ENCODE measurements at places on chromosomes 1 and 21.

- DNase-seq, result no peak
These were observed 30.5 kb downstream of the TP53BP2 start for GRCh38 chr1:223815020-223815853.

- DNase-seq, result no peak
These were observed 7.2 kb downstream of the SLAMF1 start for GRCh38 chr1:160639652-160640051.

DNA sequence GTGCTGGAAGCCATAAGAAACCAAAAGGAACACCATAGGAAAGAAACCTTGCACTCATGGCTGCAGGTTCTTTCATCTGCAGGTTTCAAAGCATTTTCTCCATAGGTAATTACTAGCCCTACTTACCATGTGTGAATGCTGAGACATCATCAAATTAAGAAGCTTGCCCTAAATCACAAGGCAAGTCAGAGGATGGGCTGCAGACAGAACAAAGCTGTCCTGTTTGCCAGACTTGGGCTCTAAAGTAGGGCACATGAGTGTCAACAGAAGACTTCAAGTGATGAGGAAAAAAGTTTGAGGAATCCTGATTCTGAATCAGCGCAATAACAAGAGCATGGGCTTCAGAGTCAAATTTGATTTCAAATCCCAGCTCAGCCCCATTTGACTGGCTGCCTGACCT lies 5.8 kb upstream of the EPS15 start:
- DNase-seq, result no peak

- DNase-seq, result peak; percentile 60
These were observed 240.1 kb downstream of the DISC1 start for GRCh38 chr1:231866392-231867331.

- no peak for DNase-seq
These were observed 260.8 kb downstream of the SPATA17 start for GRCh38 chr1:217891966-217892365.

DNA sequence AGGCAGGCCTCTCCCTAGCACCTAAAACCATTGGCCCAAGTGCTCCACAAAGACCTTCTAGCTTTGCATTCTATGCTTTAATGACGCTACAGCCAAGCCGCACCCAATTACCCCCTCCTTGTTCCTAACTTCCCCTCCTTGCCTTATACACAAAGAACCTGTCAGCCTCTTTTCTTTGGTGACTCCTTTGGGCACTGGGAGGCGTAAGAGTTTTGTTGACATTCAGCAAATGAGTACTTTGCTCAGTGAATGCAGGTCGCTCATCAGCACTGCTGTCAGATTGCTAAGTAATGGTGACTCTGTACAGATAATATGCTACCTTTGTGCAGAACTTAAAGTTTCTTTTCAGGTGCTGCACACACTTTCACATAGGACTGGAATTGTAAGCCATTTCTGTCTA lies 187.6 kb upstream of the FAM78B start:
- no peak for DNase-seq

- peak; percentile 54 for DNase-seq
These were observed 252.5 kb downstream of the SDCCAG8 start for GRCh38 chr1:243508303-243508713.

GRCh38 chr1:191174298-191174697 lies 696.6 kb upstream of the BRINP3 start:
- DNase-seq, result no peak

DNA sequence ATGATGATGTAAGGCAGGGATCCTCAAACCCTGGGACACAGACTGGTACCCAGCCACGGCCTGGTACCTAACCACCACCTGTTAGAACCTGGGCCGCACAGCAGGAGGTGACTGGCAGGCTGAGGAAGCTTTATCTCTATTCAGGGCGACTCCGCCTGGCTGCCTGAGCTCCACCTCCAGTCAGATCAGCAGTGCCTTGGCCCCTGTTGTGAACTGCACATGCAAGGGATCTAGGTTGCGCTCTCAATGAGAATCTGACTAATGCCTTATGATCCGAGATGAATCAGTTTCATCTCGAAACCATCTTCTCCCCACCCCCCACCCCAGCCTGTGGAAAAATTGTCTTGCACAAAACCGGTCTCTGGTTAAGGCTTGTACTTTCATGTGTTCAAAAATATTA lies 4.2 kb downstream of the RNPC3 start:
- DNase-seq, result no peak

- DNase-seq, result no peak
These were observed 9.3 kb downstream of the CTH start for GRCh38 chr1:70420320-70420719.

- DNase-seq, result peak; percentile 78
These were observed 67.2 kb upstream of the RUNX3 start for GRCh38 chr1:24996983-24997893.

DNA sequence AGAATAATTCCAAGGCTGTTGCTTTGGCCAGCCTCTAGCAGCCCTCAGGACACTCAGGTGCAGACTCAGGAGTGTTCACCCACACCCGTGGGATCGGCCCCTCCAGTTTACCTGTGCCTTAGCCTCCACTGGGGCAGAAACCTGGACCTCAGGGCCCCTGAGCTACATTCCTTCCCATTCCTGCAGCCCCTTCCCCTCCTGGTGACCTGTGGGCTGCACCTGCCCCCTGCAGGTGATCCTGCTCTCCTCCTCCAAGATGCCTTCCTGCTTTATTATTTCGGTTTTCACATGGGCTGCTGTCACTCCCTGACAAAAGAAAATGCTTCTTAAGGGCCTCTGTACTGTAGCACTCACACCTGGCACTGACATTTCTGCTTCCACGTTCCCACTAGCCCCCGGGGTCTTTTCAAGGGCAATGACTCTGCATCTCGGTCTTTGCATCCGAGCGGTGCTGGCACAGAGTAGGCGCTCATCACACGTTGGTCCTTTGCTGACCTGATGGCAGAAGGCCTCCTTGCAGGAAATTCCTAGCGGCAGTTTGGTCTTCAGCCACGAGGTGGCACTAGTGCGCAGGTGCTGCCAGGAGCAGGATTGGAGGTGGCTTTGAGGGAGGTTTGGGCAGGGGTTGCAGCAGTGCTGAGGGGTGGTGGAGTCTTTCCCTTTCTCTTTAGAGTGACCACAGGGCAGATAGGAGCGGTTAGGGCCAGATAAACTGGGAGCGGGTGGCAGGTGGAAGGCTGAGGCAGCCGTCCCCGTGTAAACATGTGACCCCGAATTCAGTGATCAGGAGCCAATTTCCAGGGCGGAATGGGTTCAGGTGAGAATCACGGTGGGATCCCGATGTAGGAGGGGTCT lies 25.3 kb upstream of the ETV3 start:
- DNase-seq, result peak; percentile 74

DNA sequence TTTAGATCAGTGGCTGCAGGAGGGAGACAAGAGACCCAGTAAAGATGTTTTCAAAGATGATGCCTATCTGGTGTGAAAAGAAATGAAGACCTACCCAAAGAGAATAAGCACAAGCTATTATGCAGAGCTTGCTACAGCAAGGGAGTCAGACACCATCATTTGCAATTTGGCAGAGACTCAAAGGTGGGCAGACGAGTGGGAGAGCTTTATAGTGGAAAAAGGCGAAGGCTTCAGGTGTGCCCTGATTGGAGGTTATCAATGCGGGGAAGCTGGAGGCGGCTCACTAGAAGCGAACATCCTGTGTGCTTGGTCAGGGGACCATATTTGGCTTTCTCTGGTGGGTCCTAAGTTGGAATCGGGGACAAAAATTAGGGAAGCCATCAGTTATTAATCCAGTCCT lies 183.8 kb downstream of the DISC1 start:
- no peak for DNase-seq

DNA sequence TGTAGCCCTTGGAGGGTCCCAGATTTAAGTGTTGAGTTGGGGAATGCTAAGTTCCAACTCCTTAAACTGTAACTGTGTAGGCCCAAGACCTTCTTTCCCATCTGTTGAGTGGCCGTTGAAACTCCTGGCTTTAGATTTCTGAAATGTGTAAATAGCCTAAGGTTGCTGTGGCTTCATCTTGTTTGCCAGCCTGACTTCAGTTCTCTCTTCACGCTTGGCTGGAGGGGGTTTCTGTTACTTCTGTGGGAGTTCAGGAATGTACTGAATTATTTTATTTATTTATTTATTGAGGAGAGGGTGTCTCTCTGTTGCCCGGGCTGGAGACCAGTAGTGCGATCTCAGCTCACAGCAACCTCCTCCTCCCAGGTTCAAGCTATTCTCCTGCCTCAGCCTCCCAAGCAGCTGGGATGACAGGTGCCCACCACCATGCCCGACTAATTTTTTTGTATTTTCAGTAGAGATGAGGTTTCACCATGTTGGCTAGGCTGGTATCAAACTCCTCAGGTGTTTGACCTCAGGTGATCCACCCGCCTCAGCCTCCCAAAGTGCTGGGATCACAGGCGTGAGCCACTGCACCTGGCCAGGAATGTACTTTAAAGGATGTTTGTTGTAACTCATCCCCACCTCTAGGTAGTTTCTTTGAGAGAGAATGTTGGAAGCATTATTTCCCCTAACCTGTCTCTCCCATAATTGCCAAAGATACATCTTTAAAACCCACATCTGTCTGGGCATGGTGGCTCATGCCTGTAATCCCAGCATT lies 5.9 kb downstream of the TTC39A start:
- no peak for DNase-seq

DNA sequence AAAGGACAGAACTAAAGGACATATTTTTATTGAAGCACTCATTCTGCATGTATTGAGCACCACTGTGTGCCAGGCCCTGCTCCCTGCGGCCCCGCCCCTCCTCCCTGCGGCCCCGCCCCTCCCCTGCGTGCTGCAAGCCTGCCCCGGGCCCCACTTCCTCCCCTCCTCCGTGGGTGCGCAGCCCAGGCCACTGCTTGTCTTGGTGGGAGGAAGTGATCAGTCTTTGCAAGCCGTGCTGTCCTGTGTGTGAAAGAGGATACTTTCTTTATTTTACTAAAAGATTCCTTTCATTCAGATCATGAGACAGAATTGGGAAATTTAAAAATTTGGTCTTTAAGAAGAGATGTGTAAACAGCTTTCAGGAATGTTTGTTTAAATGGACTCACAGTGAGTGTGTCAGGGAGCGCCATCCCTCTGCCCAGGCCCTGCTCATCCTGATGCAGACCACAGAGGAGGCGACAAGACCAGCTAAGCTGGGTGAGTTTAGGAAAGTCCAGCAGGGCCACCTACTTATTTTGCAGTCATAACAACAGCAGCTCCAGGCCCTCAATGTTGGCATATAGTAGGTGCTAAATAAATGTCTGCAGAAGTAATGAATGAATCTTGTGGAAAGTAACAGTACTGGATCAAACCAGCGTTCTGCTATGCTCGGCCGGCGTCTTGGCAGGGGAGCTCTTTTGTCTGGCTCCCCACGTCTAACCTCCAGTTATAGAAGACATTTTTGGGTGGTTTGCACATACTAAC lies 88.3 kb upstream of the SELENON start:
- DNase-seq, result peak; percentile 51

- no peak for DNase-seq
These were observed 19.8 kb downstream of the OLFML2B start for GRCh38 chr1:162003830-162004215.

DNA sequence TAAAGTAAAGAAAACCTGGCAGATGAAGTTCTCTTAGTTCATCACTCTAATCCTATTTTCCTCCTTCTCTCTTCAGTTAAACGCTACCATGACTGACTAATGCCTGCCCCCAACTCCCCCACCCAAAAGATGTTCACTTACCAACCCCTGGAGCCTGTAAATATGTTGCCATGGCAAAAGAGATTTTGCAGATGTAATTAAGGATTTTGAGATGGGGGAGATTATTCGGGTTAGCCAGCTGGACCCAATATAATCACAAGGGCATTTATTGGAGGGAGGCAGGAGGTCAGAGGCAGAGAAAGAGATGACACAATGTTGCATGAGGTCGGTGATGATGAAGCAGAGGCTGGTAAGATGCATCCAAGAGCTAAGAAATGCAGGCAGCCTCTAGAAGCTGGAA lies 69.3 kb upstream of the PPP2R5A start:
- DNase-seq, result no peak

- peak; percentile 52 for DNase-seq
These were observed 46.3 kb downstream of the GPA33 start for GRCh38 chr1:167043752-167044488.

DNA sequence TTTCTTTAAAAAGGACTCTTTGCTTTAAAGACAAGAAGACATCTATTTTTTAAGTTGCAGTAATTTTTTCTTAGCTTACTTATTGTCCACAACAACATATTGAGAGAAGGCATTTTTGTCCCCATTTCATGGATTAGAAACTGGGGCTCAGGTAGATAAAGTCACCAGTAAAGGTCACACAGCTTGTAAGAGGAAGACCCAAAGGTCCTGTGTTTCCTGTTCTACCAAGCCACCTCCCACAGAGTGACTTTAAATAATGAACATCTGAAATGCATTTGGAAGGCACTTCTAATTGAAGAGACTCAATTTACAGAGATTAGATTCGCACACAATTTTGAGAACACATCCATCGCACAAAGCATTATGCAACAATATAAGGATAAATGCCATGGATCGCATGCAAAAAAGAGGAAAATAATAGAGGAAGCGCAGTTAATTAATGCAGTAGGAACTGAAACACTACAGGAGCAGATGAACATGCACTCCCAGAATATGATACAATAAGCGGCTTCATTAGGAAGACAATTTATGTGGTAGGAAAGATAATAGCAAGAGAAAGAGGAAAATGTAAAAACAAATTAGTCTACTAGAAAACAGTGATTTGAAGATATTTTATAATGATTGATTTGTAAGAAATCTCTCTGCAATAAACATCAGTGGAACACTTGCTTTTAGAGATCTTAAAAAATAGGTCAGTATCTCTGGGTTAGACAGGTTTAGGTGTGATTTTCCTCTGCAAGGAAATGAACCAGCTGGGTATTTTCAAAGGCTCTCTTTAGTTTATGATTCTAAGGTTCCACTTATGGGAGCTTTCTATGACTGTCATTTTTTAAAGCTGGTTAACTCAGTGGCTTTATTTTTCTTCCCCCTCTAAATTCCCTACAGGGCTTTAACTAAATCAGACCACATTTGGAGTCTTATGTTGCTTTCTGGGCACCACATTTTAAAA lies 27.1 kb upstream of the CD2 start:
- DNase-seq, result no peak

DNA sequence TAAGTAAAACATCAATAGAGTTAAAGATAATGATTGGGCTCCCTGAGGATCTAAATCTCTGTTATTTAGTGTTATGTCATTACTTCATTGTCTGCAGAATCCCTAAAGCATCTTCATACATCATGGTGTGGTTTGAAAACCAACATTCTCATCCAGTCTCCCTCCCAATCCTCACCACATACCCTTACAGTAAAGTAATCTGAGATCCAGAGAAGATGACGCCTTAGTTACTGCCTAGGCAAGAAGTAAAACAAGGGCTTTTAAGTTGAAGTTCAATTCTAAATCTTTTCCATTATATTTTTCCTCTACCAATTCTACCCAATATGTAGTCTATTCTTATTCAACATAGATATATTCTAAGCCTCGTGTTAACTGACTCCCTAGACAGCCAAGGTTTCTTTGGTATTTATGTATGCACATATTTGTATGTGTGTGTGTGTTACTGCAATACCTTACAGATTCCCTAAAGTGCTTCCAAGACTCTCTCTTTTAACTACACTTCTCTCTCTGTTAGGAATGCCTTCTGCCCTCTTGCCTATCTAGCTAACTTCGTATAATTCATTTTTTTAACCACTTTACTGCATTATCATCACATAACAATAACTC lies 17.3 kb downstream of the DPH5 start:
- no peak for DNase-seq

- DNase-seq, result no peak
These were observed 139.7 kb downstream of the CYYR1 start for GRCh38 chr21:26433386-26433785.

- no peak for DNase-seq
These were observed 54.9 kb upstream of the AJAP1 start for GRCh38 chr1:4599521-4599920.
